ENCODE measurements at places on chromosomes 7 and 10.

GRCh38 chr10:124013916-124014315 is 79.5 kb downstream of the CHST15 start:
- no peak for DNase-seq

- DNase-seq = no peak
These were observed 185.6 kb downstream of the PLXNA4 start for GRCh38 chr7:132390705-132391104.

GRCh38 chr7:114026486-114027089 is 107.8 kb upstream of the PPP1R3A start:
- peak; percentile 66 for DNase-seq

GRCh38 chr7:17646253-17646956 is 293.9 kb downstream of the SNX13 start:
- no peak for DNase-seq

GRCh38 chr10:11335167-11335652 is 276.2 kb downstream of the USP6NL start:
- no peak for DNase-seq

- no peak for DNase-seq
These were observed 26.8 kb upstream of the ZNF746 start for GRCh38 chr7:149524394-149524793.

Data from NCI-H748 treated with DMSO at 0.1 percent for 48 hours (cell line).